Stimulated activated CD8-positive, alpha-beta memory T cell treated with anti-CD3 and anti-CD28 coated beads, Interleukin-15, amount 100 ng/mL, for 48 hours (primary cell): ENCODE measurements at places on chromosomes 5 and 9.

- DNase-seq = no peak
These were observed 114.1 kb downstream of the MPDZ start for GRCh38 chr9:13165236-13165945.

- DNase-seq = no peak
These were observed 264.5 kb upstream of the CDH6 start for GRCh38 chr5:30928956-30929355.

DNA sequence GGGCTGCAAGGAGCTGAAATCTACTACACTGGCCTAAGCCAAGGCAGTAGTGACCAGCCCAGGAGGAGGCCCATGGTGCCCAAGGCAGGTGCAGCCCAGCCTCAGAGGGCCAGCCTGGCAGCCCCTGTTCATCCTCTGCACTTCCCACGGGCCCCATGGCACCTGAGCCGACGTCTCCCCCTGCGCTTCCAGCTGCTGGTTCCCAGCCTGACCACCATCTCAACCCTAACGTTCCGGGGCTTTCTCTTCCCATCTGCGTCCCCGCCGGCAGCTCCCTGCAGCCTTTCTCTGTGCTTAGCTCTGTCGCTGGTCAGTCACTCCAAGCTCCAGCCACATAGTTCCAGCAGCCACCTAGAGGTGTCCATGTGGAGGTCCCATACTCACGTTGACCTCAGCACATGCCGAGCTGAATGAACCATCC is 105.5 kb upstream of the LMX1B start:
- no peak for DNase-seq

DNA sequence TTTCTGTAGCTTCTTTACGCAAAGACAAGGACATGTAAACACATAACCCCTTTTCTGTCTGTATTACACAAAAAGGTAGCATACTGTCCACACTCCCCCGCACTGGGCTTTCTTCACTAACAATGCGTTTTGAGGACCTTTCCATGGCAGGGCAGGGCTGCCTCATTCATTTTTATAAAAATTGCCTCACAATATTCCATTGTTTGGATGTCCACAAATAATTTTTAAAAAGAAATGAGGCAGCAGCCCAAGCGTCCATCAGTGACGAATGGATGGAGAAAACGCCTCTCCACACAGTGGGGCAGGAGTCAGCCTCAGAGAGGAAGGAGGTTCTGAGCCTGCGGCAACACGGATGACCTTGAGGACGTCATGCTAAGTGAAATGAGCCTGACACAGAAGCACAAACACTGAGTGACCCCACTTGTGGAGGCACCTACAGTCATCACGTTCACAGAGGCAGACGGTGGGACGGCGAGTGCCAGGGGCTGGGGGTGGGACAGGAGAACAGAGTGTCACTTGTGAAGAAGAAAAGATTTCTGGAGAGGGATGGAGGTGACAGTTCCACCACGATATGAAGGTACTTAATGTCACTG is 67.8 kb downstream of the RASGEF1C start:
- DNase-seq = no peak

DNA sequence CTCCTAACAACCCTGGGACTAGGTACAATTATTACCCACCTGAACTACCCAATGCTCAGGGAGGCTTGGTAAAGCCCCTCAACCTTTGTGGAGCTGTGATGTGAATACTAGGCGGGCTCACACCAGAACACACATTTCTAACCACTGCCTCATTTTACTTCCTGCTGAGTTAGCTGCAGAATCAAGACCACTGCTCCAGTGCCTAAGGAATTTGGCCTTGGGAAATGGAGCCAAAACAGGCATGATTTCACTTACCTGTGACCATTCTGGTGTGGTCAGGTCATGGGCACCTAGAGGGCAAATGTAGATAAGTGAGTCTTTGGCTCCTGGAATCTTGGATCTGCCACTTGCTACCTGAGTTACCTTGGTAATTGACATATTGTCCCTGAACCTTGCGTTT is 5.2 kb downstream of the WWC1 start:
- no peak for DNase-seq

- DNase-seq = no peak
These were observed 12.3 kb upstream of the ADGRV1 start for GRCh38 chr5:90546216-90546837.

GRCh38 chr9:115553060-115553773 is 435.3 kb upstream of the TNC start:
- DNase-seq = no peak

- no peak for DNase-seq
These were observed 52.6 kb downstream of the PDCD1LG2 start for GRCh38 chr9:5562806-5563416.

GRCh38 chr9:134683714-134684374 is 42.2 kb downstream of the COL5A1 start:
- DNase-seq = no peak

DNA sequence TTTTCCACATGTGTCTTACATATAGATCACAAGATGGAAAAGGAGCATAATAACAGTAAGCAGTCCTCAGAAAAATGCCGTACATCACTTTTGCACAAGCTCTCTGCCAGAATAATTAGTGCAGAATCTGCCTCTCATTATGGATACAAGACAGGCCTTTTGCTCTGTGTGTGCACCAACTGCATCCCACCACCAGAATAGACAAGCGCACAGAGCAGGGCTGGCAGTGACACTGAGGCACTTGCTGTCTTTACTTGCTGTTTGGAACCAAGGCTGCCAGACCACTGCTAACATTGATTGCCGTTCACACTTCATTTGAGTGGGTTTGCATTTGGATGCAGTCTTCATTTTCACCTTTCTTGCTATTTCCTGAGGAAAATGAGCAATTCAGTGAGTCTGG is 741.3 kb downstream of the TLE1 start:
- no peak for DNase-seq

DNA sequence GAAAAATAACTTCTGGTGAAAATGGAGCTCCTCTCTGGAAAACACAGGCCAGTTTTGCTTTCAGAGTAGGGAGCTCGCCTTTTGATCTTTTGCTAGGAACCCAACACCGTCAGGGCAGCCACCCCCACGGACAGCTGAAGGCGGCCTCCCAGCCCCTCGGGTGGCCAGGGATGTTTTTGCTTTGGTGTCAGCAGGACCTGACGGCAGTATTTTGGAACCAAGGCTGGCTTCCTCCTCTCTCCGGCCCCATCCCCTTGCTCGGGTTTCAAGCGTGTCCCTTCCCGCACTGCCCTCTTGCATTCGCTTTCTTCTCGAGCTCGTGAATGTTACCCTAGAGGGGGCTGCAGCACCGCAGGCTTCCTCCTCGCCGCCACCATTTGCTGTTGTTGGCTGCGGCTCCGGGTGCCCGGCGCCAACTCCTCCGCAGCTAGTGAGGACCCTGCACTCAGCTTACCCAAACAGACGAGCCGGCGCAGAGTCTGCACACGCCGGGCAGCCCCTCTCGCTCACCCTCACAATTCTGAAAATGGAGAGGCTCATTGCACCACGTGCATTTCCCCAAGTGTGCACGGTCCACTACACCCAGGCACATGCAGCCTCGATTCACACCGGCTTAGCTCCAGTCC is 35.5 kb upstream of the ADAMTSL1 start:
- DNase-seq = no peak
